ENCODE measurements at places on chromosomes 2 and 18.

DNA sequence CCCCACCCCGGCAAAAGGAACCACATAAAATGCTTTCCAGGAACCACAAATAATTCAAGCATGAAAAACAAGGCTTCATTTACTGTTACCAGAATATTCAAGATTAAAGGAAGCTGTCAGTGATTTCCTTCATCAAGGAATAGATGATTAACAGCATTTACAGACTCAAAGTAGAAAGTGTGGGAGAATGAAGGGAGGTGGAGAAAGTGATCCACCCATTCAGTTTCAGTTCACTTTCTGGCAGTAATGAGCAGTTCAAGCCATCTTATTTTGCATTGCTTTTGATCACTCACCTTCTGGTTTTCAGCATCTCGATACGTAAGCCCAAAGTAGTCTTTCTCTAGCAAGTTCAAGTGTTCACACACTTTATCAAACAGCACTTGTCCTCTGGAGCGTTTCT, 99.0 kb downstream of the EPB41L3 start:
- DNase-seq = no peak

DNA sequence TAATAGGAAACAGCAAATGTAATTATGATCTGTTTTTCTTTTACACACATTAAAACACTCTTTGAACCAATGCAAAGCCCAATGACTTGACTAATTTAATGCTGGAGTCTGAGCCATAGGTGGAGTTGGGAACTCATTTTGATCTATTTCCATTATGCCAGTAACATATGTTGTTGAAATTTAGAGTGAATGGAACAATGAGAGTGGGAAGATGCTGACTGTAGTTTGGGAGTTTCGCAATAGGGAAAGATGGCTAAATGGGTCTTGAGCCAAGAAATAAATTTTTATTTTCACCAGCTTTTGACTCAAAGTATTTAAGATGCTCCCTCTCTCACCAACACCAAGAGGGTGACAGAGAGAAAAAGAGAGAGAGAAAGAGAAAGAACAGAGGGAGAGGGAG, 246.7 kb downstream of the DLGAP1 start:
- no peak for DNase-seq

GRCh38 chr2:217127744-217128143, 267.9 kb upstream of the TNP1 start:
- no peak for DNase-seq

DNA sequence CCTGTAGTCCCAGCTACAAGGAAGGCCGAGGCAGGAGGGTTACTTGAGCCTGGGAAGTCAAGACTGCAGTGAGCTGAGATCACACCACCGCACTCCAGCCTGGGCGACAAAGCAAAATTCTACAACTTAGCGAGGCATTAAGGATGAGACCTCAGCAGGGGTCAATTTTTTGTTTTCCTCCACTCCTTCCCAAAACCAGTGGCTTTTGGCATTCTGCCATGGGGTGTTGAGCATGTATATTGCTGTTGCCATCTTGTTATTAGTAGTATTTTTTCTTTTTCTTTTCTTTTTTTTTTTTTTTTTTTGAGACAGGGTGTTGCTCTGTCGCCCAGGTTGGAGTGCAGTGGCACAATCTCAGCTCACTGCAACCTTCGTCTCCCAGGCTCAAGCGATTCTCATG, 8.9 kb upstream of the GIGYF2 start:
- no peak for DNase-seq

DNA sequence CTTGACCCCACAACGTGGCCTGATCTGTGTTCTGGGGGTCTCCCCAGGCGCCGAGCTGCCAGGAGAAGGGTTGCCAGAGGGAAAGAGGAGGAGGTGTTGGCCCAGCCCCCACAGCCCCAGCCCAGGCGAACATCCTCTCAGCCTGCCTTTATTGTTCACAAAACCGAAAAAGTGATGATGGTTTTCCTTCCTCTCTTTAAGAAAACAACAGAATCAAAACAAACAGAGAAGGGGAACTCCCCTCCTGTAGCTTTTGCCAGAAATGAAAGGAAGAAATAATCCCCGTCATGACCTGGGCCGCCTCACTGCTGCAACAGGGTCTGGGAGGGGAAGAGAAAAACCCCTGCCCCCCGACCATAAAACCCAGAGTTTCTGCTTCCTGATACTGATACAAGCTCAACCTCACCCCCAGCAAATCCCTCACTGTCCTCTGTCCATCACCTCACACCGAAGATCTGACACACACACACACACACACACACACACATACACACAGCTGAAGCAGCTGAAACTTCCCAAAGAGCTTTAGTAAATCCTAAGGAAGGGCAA, 52.0 kb downstream of the ZFP36L2 start:
- no peak for DNase-seq

DNA sequence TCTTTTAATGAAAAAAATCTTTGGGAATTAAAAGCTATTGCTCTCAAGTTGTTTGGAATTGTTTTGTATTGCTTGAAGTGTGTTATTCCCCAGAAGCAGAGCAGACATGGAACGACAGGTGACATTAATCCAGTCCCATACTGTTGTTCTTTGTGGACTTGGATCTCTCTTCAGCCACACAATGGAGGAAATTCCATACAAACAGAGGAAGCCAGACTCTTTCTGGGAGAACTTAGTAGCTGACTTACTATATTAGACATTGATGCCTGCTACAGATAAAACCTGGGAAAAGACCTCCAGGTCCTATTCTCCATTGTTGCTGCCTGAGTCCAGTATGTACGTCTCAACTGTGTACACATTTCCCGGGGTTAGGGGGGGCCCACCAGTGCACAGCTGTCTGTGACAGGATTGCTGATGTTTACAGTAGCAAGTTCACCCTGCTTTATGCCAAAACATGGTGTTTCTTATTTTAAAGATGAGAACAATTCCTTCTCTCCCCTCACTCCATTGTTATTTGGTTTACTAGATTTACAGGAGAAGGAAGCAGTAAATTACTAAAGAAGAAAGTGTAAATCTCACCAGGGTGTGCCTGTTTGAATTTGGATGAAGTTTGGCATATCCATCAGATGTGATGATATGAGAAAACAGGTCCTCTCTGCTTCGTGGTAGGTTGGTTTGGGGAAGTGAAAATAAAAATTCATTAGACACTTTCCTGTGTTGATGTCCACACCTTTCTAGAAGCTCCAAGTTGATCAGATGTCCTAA, 142.4 kb upstream of the RBBP8 start:
- no peak for DNase-seq

- no peak for DNase-seq
Measured at GRCh38 chr18:2396162-2396505, 175.2 kb downstream of the METTL4 start.

DNA sequence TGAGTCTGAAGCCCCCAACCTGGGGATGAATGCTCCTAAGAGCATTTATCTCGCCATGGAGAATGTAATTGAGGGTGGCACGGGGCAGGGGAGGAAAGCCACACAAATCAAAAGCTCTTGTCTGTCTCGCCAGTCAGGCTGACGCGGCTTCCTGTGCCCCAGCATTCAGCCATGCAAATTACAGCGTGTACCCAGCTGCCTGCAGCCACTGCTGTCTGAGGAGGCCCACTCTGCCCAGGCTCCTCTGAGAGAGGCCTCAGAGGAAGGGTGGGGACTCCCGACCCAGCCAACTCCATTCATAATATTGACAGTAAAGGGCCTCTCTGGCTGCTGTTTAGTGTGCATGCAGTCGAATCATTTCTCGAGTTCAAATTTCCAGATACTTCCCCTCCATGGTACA, 22.0 kb downstream of the SMAD7 start:
- no peak for DNase-seq

GRCh38 chr18:13376841-13377351, 158.3 kb downstream of the LDLRAD4 start:
- no peak for DNase-seq

GRCh38 chr2:127064642-127065250, 42.2 kb downstream of the BIN1 start:
- no peak for DNase-seq

DNA sequence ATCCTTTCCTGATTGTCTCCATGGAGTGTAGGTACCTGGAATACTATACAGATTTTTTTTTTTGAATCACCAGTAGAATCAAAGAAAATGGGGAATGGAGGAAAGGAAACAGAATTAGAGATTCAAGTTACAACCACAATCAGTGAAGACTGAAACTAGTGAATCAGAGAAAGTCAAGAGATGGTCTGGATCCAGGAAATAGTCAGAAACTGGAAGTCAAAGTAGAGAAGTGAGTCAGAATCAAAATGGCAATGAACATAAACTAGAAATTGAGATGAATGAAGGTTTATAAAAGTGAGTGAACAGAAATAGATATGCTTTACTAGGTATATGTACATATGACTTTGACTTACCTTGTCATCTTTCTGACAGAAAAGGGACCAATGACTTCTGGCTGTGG, 579.0 kb downstream of the PLCL1 start:
- no peak for DNase-seq

DNA sequence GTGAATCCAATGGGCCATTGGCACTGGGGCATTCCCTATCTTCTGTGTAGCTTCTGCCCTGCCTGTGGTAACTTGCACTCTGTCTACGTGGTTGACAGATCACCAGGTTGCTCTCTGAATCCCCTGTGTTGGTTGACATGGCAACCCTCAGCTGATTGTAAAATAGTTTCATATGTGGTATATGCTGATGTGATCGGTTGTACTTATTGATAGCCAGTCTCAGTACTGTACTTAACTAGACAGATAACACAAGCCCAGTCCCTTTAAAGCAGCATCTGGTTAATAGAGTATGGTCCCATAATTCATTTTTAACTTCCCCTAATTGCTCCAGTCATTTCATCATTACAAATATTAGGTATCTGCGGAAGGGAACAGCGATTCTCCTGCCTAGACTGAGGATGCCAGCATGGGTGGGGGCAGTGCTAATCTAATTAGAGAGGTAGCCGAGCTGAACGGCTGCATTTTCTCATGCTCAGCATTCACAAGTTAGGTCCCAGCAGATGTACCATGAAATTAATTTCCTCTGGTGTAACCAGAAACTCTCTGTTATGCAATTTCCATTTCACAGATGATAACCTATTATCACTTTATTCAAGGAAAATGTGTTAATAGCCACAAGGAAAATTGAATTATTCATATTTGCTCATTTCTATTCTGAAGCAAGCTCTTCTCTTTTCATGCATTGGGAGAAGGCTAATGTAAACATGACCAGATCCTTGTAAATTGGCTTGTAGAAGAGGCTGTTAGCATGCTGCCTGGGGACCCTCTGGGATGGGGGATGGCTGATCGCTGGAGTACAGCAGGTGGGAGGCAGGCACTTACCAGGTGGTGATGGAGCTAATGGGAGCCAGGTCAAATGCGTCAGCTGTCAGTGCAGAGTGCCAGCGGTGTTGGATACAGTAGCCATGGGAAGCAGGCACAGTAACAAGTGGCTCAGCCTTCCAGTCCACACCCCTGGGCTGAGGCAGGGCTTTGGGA, 608.3 kb downstream of the GALR1 start:
- peak; percentile 59 for DNase-seq

GRCh38 chr2:126317790-126318431, 338.0 kb upstream of the GYPC start:
- no peak for DNase-seq

GRCh38 chr2:203451689-203452088, 83.4 kb downstream of the RAPH1 start:
- DNase-seq = no peak

DNA sequence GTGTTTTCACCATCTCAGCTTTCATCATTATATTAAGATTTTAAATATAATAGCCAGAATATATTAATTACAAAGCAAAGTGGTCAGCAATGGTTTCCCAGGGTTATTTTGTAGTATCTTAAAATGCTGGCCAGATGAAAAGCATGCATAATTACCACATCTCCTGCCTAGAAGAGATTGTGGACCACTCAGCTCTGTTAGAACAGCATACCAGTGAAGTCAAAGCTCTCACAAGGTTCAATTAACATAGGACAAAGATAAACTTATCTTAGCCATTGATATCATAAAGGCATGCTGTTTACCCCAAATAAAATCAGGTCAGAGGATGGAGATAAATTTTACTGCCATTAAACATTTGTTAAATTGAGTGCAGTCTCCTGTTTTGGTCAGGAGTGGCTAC, 19.3 kb upstream of the PDE1A start:
- no peak for DNase-seq

GRCh38 chr2:144331674-144332355, 188.1 kb downstream of the ZEB2 start:
- no peak for DNase-seq

- DNase-seq = no peak
Measured at GRCh38 chr2:8541636-8542035, 140.2 kb upstream of the ID2 start.

GRCh38 chr2:85380048-85380447, 25.5 kb downstream of the ELMOD3 start:
- no peak for DNase-seq

DNA sequence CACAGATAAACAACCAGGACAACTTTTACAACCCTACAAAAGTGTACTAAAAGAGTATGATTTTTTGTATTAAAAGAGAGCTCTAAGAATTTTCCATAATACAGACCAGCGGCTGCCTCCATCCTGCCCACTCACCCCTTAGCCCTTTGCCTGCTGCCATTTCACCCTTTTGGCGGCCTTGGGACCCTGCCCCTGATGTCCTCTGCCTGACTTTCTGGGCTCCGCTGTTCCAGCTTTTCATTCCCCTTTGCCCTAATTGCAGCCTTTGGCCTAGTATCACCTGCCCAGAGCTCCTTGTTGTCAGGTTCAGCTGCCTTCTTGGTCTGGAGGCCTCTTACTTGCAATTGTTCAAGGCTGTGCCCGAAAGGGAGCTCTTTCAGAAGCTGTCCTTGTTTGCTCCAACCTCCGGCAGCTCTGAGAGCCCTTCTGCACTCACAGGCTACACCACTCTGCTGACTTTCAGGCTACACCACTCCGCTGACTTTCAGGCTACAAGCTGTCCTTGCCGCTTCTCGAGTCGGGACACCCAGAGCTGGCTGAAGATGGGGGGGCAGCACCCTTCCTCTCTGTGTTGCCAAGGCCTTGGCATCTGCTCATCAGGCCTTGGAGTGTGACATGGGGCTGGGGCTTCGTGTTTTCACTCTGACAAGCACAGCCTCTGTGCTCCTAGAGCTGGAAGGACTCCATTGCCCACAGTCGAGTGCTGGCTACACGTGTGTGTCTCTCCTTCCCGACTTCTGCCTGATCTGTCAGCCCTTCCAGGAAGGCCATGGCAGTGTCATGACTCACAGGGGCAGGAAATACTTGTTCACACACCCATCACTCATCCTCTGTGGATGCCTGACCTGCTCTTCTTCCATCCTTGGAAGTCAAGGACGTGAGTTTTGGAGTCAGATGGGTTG, 43.1 kb upstream of the HDAC4 start:
- DNase-seq = no peak

DNA sequence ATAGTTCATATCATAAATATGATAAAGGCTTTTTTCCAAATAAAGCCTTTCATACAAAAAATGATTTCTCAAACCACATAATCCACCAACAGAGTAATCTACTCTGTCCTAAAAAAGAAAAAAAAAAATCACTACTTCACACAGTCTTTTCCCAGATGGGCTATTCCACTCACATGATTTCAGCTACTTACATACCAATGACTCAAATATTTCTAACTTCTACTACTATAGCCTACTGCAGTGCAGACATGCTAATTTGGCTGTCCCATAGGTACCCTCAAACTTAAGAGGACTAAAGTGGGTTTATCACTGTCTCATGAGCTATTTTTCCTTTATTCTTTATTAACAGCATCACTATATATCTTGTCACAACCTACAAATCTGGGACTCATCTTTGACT, 57.4 kb downstream of the SLC66A3 start:
- no peak for DNase-seq

All from NCI-H187 treated with DMSO at 0.1 percent for 48 hours (cell line).